ENCODE measurements at places on chromosomes 5 and 9. TPM values are rescaled to one million over a fixed set of nuclear protein-coding genes. Genes with fewer than 3 reads are reported as not detected.

DNA sequence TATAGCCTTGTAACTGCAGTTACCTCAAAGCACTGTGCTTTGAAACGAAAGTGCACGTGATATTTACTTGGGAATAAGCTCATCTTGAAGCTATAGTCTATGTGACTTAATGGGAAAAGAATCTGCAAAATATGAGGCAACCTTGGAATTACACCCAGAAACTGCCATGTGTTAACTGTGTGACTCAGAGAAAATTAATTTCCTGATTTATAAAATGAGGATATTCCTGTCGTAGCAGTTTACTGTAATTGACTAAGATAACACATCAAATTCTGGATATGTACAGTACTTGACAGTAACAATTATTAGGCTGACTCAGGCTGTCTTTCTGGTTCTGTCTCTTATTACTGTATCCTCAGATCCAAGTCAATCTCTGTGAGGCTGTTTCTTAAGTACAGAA lies 1079.9 kb upstream of the ACO1 start:
- no peaks in the 10 kb centered on the region for H3K36me3 ChIP-seq
- no peak for DNase-seq
- H3K4me1 ChIP-seq, result no peaks in the 10 kb centered on the region
- no peak overlapping the region for H3K4me3 ChIP-seq

GRCh38 chr9:119310741-119311140 lies 58.5 kb downstream of the BRINP1 start:
- no peak for DNase-seq

DNA sequence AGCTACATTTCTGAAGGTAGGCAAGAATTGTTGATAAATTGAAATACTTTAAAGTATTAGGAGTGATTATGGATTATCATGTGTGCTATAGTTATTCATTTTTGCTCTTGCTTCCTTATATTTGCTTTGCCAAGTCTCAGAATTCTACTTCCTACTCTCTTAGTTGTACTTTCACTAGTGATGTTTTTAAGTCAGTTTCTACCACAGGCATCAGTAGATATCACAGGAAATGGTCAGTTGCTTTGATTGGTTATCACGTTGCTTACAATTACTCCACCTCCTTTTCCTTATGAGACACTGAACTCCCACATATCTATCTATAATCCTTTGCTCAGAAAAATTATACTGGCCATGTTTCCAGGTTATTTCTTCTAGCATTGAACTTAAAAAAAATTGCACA lies 472.8 kb downstream of the DMRTA1 start:
- DNase-seq, result no peak
- H3K4me1 ChIP-seq, result no peaks in the 10 kb centered on the region
- H3K27ac ChIP-seq, result no peak overlapping the region
- H3K4me3 ChIP-seq, result no peak overlapping the region
- H3K36me3 ChIP-seq, result no peaks in the 10 kb centered on the region

- no peaks in the 10 kb centered on the region for H3K4me1 ChIP-seq
- H3K4me3 ChIP-seq, result no peak overlapping the region
- no peaks in the 10 kb centered on the region for H3K36me3 ChIP-seq
- H3K27me3 ChIP-seq, result no peaks in the 10 kb centered on the region
- H3K27ac ChIP-seq, result peak overlapping the region; percentile 91
These were observed 10.6 kb upstream of the MARCHF3 start for GRCh38 chr5:127040796-127041520.

- DNase-seq, result no peak
- no peaks in the 10 kb centered on the region for H3K27me3 ChIP-seq
- H3K4me3 ChIP-seq, result no peak overlapping the region
- H3K36me3 ChIP-seq, result no peaks in the 10 kb centered on the region
These were observed 508.0 kb downstream of the GADD45G start for GRCh38 chr9:90112788-90113187.

DNA sequence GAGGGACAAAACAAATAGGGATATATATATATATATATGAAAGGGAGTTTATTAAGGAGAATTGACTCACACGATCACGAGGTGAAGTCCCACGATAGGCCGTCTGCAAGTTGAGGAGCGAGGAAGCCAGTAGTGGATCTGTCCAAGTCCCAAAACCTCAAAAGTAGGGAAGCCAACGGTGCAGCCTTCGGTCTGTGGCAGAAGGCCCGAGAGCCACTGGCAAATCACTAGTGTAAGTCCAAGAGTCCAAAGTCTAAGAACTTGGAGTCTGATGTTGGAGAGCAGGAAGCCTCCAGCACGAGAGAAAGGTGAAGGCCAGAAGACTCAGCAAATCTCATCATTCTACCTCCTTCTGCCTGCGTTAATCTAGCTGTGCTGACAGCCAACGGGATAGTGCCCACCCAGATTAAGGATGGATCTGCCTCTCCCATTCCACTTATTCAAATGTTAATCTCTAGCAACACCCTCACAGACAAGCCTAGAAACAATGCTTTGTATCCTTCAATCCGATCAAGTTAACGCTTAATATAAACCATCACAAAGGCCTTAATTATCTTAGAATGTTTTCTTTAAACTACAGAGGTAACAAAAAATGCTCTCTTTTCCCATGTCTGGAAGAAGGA lies 23.8 kb upstream of the DAB2 start:
- no peaks in the 10 kb centered on the region for H3K4me1 ChIP-seq
- DNase-seq, result peak; percentile 57
- H3K27ac ChIP-seq, result peak overlapping the region; percentile 56
- no peak overlapping the region for H3K4me3 ChIP-seq
- H3K36me3 ChIP-seq, result no peaks in the 10 kb centered on the region
- no peaks in the 10 kb centered on the region for H3K27me3 ChIP-seq

- no peaks in the 10 kb centered on the region for H3K27me3 ChIP-seq
- H3K27ac ChIP-seq, result no peak overlapping the region
- no peaks in the 10 kb centered on the region for H3K4me1 ChIP-seq
- no peaks in the 10 kb centered on the region for H3K36me3 ChIP-seq
- H3K4me3 ChIP-seq, result no peak overlapping the region
These were observed 72.5 kb downstream of the MED10 start for GRCh38 chr5:6305853-6306252.

DNA sequence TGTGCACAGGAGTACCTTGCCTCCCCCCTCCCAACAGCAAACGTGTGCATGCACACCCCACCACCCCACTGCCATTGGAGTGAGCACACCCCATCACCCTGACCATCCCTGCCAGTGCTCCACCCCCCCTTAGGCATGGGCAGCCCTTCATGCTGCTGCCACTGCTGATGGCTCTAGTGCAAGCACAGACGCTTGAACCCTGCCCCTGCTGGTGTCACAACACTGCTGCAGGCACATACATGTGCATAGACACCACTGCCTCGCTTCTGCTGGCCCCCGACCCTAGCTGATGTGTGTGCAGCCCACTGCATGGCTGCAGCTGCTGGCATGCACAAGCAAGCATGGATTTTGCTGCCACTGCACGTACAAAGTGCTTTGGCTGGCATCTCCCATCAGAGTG lies 16.0 kb upstream of the RGS7BP start:
- H3K27ac ChIP-seq, result no peak overlapping the region
- no peak overlapping the region for H3K4me3 ChIP-seq
- no peaks in the 10 kb centered on the region for H3K27me3 ChIP-seq
- H3K36me3 ChIP-seq, result no peaks in the 10 kb centered on the region

- no peak overlapping the region for H3K4me3 ChIP-seq
- DNase-seq, result no peak
- H3K36me3 ChIP-seq, result no peaks in the 10 kb centered on the region
These were observed 468.1 kb downstream of the KCTD16 start for GRCh38 chr5:144638787-144639186.

DNA sequence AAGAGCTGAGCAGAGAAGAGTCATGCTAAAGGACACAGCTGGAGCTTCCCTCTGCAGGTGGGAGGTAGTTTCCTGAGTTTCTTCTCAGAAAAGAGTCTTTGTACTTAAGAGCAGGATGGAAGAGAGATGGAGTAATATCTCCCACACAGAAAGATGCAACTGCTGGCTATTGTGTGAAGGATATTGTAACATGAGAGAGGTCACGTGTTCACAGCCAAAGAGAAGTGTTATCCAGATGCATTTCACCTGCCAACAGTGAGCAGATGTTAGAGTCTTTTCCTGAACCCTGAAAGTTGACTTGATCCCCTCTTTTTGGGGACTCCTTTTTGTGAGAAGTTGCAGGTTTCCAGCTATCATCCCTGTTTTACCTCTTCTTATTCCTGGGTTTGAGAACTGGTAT lies 14.0 kb upstream of the TRIO start:
- DNase-seq, result no peak
- H3K27me3 ChIP-seq, result no peaks in the 10 kb centered on the region
- H3K4me3 ChIP-seq, result no peak overlapping the region
- no peaks in the 10 kb centered on the region for H3K4me1 ChIP-seq

GRCh38 chr9:76374783-76375559 lies 19.3 kb downstream of the RFK start:
- H3K36me3 ChIP-seq, result no peaks in the 10 kb centered on the region
- H3K4me3 ChIP-seq, result no peak overlapping the region
- H3K4me1 ChIP-seq, result peaks cover 3% of the 10 kb centered on the region
- no peaks in the 10 kb centered on the region for H3K27me3 ChIP-seq
- H3K27ac ChIP-seq, result peak overlapping the region; percentile 58

Gene SPIN1
- 68.0 TPM for total RNA-seq

Gene AHRR
- total RNA-seq, result 1.9 TPM

Gene FBP1
- total RNA-seq, result 43.8 TPM

Gene PTPN3
- total RNA-seq, result 23.6 TPM

Gene FAM221B
- total RNA-seq, result 0.05 TPM

Gene NR6A1
- 4.9 TPM for total RNA-seq

Gene ZNF484
- total RNA-seq, result 7.1 TPM

Gene IFNK
- total RNA-seq, result not detected

Gene RXRA
- 68.2 TPM for total RNA-seq

Gene RORB
- total RNA-seq, result 0.13 TPM

All from colonic mucosa (tissue), 4 donors.